ENCODE measurements at places on chromosomes 1 and 21.

DNA sequence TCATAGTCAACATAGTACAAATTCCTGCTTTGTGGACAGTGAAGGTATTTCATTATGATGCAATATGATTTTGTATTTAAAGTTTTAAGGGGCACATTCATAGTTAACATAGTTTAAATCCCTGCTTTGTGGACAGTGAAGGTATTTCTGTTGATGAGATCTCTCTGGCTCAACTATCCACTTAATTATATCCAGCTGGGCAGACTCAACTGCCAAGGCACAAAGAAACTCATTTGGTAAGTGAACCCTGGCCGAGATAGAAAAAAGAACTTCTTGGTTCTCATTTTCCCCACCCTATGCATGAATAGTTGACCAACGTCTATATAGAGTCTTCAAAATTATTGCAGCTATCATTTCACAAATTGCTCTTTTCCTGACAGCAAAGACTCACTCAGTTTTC lies 1194.6 kb downstream of the NCAM2 start:
- DNase-seq = no peak

- no peak for DNase-seq
These were observed 6.5 kb downstream of the CAPN9 start for GRCh38 chr1:230753586-230754251.

DNA sequence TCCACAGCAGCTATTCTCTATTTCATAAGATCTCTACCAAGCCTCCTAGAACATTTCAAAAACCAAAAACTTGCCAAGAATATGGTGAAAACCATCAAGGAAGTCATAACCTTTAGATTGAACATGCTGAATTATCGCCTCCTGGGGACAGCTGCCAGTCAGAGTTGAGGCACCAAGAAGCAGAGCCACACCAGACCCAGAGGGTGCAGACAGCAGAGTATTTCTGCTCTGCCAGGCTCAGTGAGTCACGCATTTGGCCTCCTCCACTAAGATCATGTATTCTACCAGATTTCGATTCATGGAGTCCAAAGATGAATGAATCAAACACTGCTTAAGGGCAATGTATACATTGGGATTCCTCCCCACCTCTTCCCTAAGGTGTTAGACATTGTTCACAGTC lies 2.1 kb downstream of the F3 start:
- no peak for DNase-seq

DNA sequence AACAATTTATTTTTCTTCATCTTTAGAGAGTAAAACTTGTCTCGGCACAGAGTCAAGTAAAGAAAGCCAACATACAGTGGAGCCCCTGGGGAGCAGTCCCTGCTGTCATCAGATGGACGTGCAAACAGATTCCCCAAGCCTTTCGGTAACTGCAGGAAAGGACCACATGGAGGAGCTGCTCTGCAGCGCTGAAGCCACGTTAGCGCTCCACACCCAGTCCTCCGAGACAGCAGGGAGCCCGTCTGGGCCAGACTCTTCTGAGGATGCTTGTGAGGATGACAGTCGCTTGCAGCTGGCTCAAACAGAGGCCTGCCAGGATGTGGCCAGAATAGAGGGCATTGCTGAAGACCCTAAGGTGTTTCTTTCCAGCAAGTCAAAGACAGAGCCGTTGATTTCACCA lies 77.1 kb upstream of the SCCPDH start:
- no peak for DNase-seq

DNA sequence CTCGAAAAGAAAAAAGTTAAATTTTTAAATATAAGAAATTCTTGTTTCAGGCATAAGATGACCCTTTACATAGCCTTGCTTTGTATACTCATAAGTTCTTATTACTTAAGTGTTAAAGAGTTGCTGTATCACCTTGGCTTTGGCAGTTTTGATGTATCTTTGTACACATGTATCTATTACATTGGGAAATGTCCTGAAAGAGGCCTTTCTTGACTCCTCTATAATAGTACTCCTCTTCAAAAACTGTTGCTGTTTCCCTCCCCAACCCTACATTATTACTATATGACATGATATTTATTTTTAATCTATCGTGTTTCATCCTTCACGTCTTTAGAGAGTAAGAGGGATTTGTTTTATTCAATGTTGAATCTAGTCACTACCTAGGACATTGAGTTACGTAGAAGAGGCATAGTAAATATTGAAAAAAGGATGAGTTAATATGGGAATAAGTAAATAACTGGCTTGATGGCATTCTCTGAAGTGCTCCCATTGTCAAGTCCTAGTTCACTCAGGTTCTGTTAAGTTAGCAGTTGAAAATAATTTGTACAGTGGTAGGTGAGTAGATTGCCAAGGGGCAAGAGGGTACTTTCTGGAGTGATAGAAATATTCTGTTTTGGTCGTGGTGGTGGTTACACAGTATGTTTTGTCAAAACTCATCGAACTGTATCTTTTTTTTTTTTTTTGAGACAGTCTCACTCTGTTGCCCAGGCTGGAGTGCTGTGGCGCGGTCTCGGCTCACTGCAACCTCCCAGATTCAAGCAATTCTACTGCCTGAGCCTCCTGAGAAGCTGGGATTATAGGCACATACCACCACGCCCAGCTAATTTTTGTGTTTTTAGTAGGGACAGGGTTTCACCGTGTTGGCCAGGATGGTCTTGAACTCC lies 8.2 kb downstream of the THRAP3 start:
- no peak for DNase-seq

DNA sequence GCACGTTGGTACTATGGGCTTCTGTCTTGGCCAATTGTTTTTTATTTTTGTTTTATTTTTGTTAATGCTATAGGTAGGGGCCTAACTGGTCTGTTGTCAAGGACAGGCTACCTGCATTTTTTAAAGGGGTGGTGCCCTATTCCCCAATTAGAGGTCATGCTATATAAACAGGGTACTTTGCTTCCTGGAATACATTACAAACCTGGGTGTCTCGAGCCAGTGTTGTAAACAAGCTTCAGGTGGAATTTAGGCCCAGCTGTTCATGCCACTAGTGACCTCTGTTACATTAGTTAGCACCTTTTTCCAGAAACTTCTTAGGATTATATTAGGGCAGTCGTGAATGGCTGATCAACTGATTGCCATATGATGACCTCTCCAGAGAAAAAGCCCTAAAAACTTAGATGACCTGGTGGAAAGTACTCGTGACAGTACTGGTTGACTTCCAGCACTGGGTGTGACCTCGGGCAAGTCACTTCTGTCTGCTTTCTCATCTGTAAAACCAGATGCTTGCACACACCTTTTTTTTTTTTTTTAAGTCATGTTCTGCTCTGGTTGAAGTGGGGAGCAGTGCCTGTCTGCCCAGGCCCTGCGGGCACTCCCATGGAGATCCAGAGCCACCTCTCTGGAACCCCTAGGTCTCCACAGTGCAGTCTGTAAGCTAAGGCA lies 46.5 kb downstream of the ELK4 start:
- no peak for DNase-seq

DNA sequence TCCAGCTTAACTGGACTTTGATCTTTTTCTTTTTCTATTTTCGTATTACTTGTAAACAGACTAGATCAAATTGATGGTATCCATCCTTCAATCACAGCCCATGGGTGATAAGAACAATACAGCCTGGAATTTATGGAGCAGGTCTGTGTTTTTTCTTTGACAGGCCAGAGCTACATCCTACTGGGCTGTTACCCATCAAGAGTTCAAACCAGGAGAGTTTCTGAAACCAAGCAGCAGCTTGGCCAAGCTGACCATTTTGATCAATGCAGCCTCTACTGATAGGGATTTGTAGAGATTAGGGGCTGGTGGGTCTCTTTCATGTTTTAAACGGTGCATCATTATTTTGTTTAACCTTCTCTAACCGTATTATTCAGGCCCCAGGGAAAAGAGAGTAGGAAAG lies 24.3 kb upstream of the CCDC190 start:
- DNase-seq = no peak

GRCh38 chr1:1399872-1400575 lies 889 bp upstream of the CCNL2 start:
- DNase-seq = no peak

DNA sequence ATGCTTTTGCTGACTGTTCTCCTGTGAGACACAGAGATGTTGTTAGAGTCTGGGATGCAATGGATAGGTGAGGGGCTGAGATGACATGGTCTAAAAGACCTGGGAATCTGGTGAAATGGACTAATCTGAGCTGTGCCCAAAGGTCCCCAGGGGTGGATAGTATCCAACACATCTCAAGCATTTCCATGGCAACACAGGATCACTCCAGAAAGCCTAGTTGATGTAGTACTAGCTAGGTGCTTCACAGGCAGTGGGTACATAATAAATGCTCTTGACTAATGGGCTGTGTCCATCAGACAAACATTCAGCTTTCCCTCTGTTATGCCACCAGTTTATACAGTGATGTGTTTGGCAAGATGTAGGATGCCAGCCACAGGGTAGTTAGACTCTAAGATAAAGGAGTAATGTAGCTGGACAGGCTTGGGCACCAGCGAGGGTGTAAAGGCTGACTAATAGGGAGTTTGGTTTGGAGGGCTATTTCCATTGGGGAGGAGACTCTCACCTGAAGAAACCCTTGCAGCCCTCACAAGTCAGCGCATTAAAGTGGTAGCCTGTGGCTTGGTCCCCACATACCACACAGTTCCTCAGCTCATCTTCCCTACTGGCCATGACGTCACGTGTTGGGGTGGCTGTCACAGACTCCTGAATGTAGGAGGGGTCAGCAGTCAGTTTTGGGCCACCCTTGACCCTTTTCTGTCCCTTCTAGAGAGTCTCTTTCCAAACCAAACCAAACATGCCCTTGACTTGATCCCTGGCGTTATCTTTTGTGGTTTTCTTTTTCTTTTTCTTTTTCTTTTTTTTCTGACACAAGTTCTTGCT lies 1.8 kb downstream of the NR1I3 start:
- no peak for DNase-seq

- DNase-seq = no peak
These were observed 46.9 kb downstream of the IL23R start for GRCh38 chr1:67213164-67213563.

GRCh38 chr1:1309251-1310108 lies 1.1 kb downstream of the PUSL1 start:
- DNase-seq = no peak
